T follicular helper cell (primary cell): ENCODE measurements at places on chromosomes 7 and 10.

- DNase-seq: no peak
Observed at GRCh38 chr7:82449910-82450309, 6.3 kb upstream of the CACNA2D1 start.

DNA sequence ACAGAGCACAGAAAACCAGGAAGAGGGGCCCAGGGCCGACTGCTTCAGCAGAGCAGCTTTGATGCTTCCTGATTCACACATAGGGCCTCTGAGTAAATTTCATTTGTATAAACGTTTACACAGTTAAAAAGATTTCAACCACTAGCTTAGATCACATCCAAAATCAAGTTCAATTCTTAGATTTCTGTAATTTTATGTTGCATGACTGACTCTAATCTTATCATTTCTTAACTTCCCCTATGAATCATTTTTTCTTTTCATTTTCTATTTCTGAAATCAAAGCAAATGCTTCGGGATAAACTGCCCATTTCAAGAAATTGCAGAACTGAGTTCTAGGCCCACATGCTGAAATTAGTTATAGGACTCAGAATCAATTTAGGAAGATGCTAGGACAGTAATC lies 224.7 kb downstream of the INHBA start:
- DNase-seq: no peak

- no peak for DNase-seq
Observed at GRCh38 chr7:151895631-151896031, 18.7 kb upstream of the PRKAG2 start.

- DNase-seq: no peak
Observed at GRCh38 chr10:5285186-5285585, 79.6 kb upstream of the UCN3 start.

- no peak for DNase-seq
Observed at GRCh38 chr10:27747096-27747451, 1.5 kb upstream of the MKX start.

DNA sequence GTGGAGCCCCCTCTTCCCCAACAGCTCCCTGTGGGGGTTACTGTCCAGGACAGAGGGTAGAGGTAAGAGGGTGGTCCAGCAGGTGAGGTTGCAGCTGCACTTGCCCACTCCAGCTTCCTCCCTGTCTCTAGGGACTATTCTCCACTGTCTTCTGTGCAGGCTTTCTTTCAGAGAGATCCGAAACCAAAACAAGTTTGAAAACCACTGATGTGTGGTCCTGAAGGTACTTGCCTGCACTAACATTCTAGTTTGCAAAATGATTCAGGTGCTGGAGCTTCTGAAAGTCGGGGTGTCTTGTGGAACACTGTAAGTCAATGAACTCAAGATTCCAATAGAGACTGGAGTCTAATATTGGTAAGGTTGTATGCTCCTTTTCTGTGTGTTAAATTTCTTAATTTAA lies 63.1 kb downstream of the BLNK start:
- no peak for DNase-seq

- DNase-seq: no peak
Observed at GRCh38 chr10:36333446-36333845, 691.4 kb upstream of the FZD8 start.

DNA sequence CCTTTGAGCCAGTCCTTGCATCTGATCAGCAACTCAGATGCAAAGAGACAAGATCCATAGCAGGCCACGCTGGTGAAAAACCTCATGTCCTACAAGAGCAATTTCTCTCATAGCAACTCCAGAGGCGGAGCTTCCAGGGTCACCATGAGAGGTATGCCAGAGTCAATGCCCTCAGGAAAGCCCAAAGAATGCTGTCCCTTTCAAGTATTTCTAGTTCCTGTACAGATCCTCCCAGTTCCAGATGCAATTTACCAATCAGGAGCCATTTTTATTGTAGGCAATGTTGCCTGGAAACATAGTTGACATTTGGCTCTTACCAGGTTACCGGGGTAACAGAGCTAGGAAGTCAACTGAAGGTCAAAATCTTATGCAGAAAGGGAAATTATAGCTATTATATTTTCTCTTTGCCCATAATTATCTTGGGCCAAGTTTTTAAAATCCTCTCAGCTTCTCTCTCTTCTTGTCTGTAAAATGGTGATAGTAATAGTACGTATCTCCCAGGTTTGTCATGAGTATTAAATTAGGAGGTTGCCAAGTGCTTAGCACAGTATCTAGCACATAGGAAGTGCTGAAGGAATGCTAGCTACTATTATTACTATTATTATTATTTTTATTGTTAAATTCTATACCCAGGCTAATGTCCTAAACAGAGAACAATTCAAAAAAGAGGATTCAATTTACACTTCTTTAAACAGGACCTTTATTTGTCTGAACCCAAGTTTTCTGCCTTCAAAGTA lies 46.3 kb upstream of the TM9SF3 start:
- DNase-seq: no peak

DNA sequence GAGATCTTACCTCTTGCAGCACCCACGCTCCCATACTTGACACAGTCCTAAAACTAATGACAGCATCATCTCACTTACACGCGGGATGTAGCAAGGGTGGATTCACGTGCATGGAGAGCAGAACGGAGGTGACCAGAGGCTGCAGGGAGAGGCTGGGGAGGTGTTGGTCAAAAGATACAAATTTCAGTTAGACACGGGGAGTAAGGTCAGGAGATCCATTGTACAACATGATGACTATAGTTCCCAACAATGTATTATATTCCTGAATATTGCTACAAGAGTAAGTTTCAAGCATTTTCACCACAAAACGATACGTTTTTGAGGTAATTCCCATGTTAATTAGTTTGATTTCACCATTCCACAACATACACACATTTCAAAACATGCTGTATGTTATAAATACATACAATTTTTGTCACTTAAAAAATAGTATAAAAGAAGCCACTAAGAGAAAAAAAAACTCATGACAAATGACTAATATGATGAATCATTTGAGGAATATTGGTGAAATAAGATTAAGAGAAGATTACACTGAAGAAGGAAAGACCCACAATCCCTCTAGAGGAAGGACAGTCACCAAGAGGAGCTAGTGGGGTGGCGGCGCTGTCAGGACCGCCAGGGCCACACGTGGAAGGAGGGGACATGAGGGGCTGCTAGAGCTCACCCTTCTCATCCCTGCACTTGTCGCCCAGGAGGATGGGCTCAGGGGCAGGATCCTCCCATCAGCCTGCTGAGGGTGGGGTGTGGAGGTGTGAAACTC lies 49.4 kb upstream of the EGFR start:
- DNase-seq: no peak

DNA sequence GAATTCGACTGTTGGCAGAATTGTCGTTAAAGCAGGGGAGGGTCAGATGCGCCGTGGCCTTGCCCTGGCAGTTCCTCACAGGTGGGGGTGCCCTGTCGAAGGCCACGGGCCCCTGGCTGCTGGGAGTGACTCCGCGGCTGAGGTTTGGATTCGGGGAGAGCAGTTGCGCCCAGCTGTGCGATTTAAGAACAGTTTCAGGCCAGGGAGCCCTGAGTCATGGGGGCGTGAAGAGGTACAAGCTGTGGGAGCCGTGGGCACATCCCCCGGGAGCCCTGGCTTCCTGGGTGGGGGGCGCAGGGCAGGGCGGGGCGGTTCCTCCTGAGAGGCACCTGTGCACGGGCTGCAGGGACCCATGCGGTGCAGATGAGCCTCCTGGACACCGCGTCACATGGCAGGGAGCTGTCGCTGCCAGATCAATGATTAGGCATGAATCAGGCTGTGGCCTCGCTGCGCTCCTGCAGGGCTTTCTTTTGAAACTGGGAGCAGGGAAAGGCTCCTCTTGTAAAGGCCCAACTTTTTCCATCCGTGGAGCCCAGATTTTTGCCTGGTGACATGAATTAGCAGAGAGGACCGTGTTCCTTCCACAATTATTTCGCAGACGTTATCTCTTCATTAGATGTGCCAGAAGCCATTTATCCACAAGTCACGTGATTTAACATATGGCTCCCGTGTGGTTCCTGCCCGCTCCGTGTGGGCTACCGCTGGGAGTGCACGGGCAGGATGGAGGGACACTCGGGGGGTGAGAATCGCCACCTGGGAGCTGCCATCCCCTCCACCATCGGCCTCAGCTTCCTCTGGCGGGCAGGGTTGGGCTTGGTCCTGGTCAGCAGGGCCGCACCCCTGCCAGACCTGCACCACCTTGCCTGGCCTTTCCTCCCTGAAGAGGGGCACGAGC lies 918 bp downstream of the PWWP2B start:
- DNase-seq: peak; percentile 25

- DNase-seq: no peak
Observed at GRCh38 chr7:2279896-2280295, 34.3 kb downstream of the SNX8 start.

GRCh38 chr7:48887500-48887899 lies 36.8 kb upstream of the CDC14C start:
- no peak for DNase-seq

GRCh38 chr10:5945561-5946418 lies 31.6 kb downstream of the IL15RA start:
- no peak for DNase-seq
